Fibroblast of the aortic adventitia (primary cell): ENCODE measurements at places on chromosomes 12 and 14. TPM values are rescaled to one million over a fixed set of nuclear protein-coding genes. Genes with fewer than 3 reads are reported as not detected.

Gene ABCD2
- total RNA-seq = under 0.01 and 0.25 TPM in 2 replicates

Gene TAS2R42
- not detected in 2 replicates for total RNA-seq

Gene TMTC2
- total RNA-seq = 21.1 and 83.6 TPM in 2 replicates

Gene LUM
- 88.8 and 582 TPM in 2 replicates for total RNA-seq

Gene GRIN2B
- total RNA-seq = not detected in 2 replicates

Gene TMEM63C
- 1.9 TPM in 1 of 2 replicates, not detected in the other for total RNA-seq

Gene DACT1
- 13.6 and 23.0 TPM in 2 replicates for total RNA-seq

Gene MAX
- total RNA-seq = 61.0 and 69.3 TPM in 2 replicates

Gene SELPLG
- 0.57 and 1.5 TPM in 2 replicates for total RNA-seq

Gene ACSM4
- not detected in 2 replicates for total RNA-seq

Gene AQP2
- total RNA-seq = not detected in 2 replicates

Gene ZDHHC22
- not detected in 2 replicates for total RNA-seq

Gene TMEM121
- 4.0 and 6.7 TPM in 2 replicates for total RNA-seq

Gene SPSB2
- 3.3 and 8.0 TPM in 2 replicates for total RNA-seq

Gene OTOGL
- 0.16 and 0.27 TPM in 2 replicates for total RNA-seq

Gene GALNT8
- 0.90 TPM in 1 of 2 replicates, not detected in the other for total RNA-seq

Gene MUCL1
- total RNA-seq = not detected in 2 replicates

Gene GNB3
- total RNA-seq = 3.4 TPM in 2 replicates

Gene BHLHE41
- 2.3 and 9.2 TPM in 2 replicates for total RNA-seq

Gene PZP
- not detected in 2 replicates for total RNA-seq

Gene RHEBL1
- total RNA-seq = 0.25 and 0.54 TPM in 2 replicates

Gene MAP1LC3B2
- not detected in 2 replicates for total RNA-seq

Gene GPATCH2L
- total RNA-seq = 47.9 and 57.6 TPM in 2 replicates

Gene ADGRD1
- 1.2 and 22.3 TPM in 2 replicates for total RNA-seq

Gene TPH2
- not detected in 2 replicates for total RNA-seq

Gene PLXNC1
- total RNA-seq = 4.3 and 6.1 TPM in 2 replicates

Gene FERMT2
- total RNA-seq = 133 and 162 TPM in 2 replicates

Gene SMCO2
- total RNA-seq = not detected in 2 replicates

Gene DPF3
- 1.3 and 16.3 TPM in 2 replicates for total RNA-seq
